Natural killer cell treated with Interleukin-12 subunit alpha and Interleukin-12 subunit beta and Interleukin-15 and Interleukin-18, amount 100 ng/mL, for 72 hours (primary cell): ENCODE measurements at places on chromosomes 16 and 17.
A peak's percentile ranks its signal among the peaks of the same experiment; 100 is the strongest.

DNA sequence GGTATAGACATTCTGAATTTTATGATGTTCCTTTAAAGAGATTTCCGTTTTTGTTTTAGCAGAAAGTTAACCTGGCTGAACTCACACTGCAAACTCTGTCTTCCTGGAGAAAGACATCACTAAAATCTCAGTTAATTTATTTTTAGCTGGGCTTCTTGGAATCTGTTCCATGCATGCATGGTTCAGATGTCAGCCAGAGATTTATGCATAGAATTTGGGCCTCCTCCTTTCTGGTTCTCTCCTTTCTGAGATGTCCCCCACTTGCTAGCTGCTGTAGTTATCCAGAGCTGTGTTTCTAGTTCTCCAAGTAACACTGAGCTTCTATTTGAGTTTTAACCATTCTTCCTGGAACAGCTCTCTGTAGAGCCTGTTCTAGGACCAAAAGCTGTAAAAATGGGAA is 77.3 kb upstream of the TANC2 start:
- H3K36me3 ChIP-seq = no peaks in the 10 kb centered on the region
- no peak for DNase-seq
- peaks cover 8% of the 10 kb centered on the region for H3K4me1 ChIP-seq
- H3K4me3 ChIP-seq = no peak overlapping the region

DNA sequence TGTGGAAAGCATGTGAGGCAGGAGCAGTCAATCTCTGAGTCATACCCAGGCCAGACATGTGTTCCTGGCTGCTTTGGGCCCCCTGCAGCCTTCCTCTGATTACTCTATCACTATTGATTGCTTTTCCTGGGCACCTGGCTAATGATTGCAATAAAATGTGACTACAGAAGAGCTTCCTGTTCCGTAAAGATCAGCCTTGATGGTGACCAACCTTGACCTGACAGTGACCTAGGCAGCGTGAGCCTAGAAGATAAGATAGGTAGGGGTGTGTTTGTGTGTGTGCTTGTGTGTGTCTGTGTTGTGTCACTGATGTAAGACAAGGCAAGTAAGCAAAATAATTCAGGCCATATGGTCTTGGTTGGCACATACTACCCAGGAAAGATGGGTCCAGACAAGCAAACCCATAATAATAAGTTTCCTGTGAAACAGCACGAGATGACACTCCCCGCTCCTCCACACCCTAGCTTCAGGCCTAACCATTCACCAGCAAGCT is 367.7 kb upstream of the CDH11 start:
- no peaks in the 10 kb centered on the region for H3K36me3 ChIP-seq
- H3K27me3 ChIP-seq = peaks cover 2% of the 10 kb centered on the region
- no peak overlapping the region for H3K27ac ChIP-seq
- H3K4me1 ChIP-seq = no peaks in the 10 kb centered on the region
- H3K4me3 ChIP-seq = no peak overlapping the region
- no peak for DNase-seq

DNA sequence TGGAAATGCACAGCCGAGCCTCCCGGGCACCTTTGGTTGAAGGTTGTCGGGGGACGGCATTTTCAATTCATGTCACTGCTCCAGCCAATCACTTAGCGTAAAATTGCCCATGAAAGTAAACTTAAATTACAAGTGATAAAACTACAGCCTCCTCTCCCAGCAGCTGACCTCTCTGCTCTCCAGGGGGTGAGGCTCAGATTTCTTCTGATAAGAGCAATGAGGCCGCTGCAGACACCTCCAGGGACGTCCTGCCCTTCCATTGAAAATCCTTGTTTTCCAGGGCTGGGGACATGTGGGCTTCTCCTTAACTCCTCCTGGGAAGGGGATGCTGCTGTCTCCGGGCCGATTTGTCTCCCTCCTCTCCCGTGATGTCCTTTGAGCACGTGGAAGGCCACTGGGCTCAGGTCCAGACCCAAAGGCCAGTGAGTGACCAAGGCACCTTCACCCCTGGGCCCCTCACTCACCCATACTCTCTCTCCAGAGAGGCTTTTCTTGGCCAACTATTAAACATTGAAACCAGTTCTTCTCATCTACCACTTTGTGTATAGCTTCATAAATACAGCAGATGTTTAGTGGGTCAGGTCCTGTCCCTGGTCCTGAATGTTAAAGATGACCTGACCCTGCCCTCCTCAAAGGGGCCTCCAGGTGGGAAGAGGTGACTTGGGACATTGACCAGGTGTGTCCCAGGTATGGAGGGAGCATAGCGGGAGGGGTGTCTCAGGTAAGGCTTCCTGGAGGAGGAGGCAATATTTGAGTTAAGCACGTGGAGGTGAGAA is 52.3 kb downstream of the MGAT5B start:
- no peak overlapping the region for H3K4me3 ChIP-seq
- H3K4me1 ChIP-seq = no peaks in the 10 kb centered on the region
- peak; percentile 31 for DNase-seq
- no peak overlapping the region for H3K27ac ChIP-seq
- no peaks in the 10 kb centered on the region for H3K36me3 ChIP-seq

- H3K27ac ChIP-seq = no peak overlapping the region
- no peaks in the 10 kb centered on the region for H3K27me3 ChIP-seq
- H3K36me3 ChIP-seq = no peaks in the 10 kb centered on the region
- no peak overlapping the region for H3K4me3 ChIP-seq
- DNase-seq = no peak
Observed at GRCh38 chr16:12195296-12195695, 218.8 kb downstream of the SNX29 start.

DNA sequence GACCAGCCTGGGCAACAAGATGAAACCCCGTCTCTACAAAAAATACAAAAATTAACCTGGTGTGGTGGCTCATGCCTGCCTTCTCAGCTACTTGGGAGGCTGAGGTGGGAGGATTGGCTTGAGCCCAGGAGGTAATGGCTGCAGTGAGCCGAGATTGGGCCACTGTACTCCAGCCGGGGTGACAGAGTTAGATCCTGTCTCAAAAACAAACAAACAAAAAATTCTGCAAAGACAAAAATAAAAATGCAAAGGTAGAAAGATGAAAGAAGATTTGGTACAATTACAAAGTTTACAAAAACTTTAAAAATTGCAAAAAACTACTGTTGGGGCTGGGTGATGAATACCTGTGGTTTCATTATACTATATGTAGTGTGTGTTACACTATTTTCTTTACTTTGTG is 5.5 kb upstream of the CDH1 start:
- H3K4me1 ChIP-seq = peaks cover under 1% of the 10 kb centered on the region
- H3K27ac ChIP-seq = no peak overlapping the region
- no peak for DNase-seq
- H3K27me3 ChIP-seq = peaks cover 14% of the 10 kb centered on the region

- H3K36me3 ChIP-seq = no peaks in the 10 kb centered on the region
- DNase-seq = no peak
- peaks cover 8% of the 10 kb centered on the region for H3K27me3 ChIP-seq
- no peak overlapping the region for H3K4me3 ChIP-seq
- no peak overlapping the region for H3K27ac ChIP-seq
- H3K4me1 ChIP-seq = no peaks in the 10 kb centered on the region
Observed at GRCh38 chr16:81106826-81107503, 10.8 kb upstream of the GCSH start.

- no peak overlapping the region for H3K27ac ChIP-seq
- DNase-seq = no peak
- H3K4me1 ChIP-seq = no peaks in the 10 kb centered on the region
Observed at GRCh38 chr16:68436581-68436980, 11.7 kb downstream of the SMPD3 start.
